Activated naive CD4-positive, alpha-beta T cell treated with anti-CD3 and anti-CD28 coated beads, Interleukin-2, amount 50 U/mL, for 16 hours (primary cell): ENCODE measurements at places on chromosomes 4 and X.

DNA sequence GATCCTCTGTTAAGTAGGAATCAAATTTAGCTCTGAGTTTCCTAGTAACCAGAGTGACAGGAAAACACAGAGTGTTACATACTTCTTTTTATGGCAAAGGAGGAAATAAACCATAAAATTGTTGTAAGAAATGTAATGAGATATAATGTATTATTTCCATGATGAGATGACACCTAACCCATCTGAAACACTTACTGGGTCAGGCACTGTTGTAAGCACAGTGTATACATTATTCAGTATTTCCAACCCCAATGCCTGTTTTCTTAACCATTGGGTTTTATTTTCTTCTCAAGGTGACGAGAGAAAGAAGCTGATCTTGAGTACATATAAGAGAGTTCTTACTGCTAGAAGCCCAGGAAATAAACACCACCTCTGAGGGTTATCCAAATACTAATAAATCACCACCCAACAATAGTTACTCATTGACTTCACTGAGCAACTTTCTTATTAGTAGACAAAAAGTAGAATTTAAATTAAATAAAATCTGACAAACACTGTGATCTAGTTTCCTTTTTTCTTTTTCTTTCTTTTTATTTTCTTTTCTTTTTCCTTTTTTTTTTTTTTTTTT is 4.2 kb upstream of the ENAM start:
- no peak for DNase-seq

GRCh38 chr4:142607976-142608375 is 238.1 kb downstream of the INPP4B start:
- DNase-seq = no peak

GRCh38 chr4:168741281-168742173 is 244.7 kb downstream of the PALLD start:
- no peak for DNase-seq

DNA sequence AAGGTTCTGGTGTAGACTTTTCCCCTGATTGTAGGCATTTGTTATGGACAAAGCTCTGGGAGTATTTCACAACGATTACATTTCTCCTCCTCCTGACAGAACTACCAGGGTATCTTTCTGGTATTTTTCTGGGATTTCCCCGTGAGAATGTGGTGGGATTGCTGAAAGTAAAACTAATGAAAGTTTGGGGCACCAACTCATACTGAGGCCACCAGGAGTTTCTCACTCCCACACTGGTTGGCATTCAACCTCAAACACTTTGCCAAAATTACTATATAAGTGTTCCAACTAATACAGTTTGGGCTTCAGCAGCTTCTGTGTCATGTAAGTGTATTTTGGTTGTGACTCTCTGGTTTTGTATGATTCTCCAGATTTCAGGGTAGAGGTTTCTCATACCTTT is 855.1 kb downstream of the GLUD2 start:
- DNase-seq = no peak
